Sigmoid colon (tissue), 7 donors: ENCODE measurements at places on chromosomes 6 and 20. TPM values are rescaled to one million over a fixed set of nuclear protein-coding genes. Genes with fewer than 3 reads are reported as not detected.

The POLR1C gene
- 11.9 TPM for total RNA-seq

The TMEM244 gene
- not detected for total RNA-seq

DNA sequence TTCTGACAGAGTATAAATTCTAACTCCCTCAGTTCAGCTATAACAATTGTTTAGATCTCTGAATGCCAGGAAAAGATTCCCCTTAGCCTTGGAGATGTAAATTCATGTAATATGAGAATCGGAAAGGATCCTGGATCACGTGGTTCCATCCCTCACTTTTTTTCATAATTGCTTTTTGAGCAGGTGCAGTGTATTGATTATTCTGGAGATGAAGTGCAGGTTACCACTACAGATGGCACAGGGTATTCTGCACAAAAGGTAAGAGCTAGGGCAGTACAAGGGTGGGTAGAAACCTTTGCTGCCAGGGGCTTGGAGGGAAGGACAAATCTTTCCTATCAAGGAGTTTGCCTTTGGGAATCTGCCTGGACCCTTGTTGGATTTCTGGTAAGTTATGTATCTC is 52.7 kb downstream of the KDM1B start:
- DNase-seq = no peak

GRCh38 chr6:38783443-38784228 is 68.5 kb downstream of the DNAH8 start:
- no peak for DNase-seq

DNA sequence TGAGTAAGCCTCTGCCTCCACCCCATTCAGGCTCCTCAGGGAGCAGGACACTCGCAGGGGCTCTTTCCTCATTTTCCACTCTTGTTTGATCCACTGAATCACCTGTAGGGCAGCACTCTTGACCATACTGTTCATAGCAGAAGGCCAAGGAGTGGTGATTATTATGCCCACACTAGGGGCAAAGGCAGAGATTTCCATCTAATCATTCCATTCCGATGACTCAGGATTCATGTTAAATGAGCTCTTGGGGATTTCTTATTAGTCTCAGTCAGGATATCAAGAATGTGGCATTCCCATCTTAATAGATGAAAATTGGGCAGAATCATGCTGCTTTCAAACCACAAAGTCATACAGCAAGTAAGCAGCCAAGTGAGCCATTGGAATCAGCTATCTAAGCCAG is 101.9 kb upstream of the MOCS1 start:
- no peak for DNase-seq

- no peak for DNase-seq
Measured at GRCh38 chr6:131258010-131258652, 122.9 kb downstream of the AKAP7 start.

DNA sequence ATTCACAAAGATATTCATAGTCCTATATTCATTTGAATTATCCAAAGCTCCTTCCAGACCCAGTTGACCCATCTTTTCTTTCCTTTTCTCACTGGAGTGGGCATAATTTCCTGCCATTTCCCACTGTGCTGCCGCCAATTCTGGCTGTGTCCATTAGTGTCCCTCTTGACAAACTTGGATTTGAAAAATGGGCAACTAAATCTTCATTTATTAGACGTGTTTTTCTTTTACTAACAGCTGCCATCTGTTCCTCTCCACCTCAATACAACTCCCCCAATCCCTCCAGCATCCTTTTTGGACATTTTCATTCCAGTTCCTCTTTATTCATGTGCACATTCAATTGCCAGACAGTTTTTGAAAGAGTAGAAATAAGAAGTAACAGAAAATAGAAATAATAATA is 90.5 kb downstream of the PCSK2 start:
- no peak for DNase-seq

DNA sequence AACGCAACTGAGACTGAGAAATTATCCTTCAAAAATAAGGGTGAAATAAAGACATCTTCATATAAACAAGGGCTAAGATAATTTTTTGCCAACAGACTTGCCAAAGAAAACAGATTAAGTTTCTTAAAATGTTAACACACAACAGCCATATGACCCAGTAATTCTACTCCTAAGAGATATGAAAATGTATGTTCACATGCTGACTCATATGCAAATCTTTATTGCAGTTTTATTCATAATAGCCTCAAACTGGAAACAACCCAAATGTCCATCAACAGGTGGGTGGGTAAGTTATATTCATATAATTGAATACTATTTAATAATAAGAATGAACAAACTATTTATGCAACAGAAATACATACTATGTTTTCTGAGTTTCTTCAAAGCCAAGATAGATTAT is 140.1 kb downstream of the REV3L start:
- DNase-seq = no peak
